ENCODE measurements at places on chromosomes 6 and 20.
A peak's percentile ranks its signal among the peaks of the same experiment; 100 is the strongest.

DNA sequence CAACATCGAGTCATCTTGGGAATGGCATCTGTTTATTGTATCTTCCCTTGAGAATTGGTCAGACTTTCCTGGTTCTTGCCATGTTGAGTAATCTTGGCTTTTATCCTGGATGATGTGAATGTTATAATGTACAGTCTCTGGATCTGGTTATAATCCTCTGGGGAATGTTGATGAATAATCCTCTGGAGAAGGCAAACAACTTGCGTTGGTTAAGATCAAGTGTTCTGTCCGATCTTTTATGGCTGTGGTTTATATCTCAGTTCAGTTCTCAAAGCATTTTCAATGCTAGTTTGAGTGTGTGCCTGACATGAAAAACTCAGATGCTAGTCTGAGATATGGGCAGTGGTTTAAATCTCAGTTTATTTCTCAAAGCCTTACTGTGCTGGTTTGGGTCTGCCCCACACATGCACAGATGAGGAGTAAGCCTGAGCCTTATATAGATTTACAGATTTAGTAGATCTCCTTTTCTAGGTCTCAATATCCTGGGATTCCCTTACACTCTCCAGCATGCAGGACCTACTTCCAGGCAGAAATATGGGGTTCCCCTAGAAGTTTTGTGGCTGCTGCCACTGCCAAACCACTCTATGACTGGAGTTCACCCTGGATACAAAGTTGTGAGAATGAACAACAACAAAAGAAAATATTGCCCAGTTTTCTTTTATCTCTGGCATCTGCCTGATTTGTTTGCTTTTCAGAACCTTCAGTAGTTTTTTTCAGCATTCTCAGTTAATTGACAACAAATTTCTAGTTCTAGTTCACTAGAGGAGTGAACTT is 191.8 kb upstream of the MAN1A1 start:
- no peak for DNase-seq

DNA sequence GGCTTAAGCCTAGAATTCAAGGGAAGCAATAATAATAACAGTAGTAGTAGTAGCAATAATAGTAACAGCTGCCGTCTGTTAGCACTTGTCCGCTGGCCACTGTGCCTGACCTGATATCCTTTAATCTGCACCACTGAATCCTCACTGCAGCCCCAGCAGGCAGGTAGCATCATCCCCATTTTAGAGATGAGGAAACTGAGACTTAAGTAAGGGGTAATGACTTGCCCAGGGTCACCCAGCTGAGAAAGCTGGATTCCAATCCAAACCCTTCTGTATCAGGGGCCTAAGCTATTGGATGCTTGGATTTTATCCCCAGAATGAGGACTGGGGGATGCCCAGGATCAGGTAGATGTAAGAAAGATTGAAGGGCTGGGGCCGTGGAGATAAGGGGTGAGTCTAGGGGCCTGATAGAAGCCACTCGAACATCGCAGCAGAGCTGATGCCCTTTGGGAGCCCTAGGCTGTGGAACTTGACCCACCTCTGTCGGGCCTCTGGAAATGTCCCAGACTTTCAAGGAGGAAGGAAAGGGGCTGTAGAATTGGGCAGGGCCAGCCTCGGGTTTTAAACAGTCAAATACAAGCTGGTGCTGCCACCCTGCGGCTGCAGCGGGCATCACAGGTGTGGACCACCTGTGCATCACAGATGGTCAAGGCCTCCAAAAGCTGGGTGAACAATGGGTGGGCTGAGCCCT is 102.1 kb upstream of the MYL9 start:
- DNase-seq = peak; percentile 38

GRCh38 chr6:12585497-12585958 is 131.0 kb upstream of the PHACTR1 start:
- DNase-seq = no peak

DNA sequence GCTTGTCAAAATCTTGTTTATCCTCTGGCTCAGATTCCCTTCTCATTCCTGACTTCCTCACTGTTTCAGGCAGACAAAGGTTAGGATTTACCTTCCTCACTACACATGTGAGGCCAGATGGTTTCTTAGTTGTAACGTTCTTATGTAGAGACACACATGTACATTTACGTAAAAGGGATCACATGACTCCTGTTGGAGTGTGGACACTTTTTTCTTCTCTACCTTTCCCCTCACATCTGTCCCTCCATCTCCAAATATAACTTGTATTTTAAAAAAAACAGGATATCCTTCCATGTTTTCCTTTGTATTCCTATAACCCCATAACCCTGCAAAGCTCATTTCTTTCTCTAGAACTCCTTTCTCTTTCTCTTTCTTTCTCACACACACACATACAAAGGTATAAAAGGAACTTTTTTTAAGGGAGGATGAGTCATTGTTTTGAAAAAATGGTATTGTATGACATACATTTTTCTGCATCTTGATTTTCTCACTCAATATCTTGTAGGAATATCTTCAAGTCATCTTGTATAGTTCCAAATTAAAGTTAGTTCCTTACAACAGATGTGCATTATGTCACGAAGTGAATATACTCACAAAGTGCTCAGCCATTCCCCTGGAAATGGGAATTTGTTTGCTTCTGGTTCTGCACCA is 78.2 kb upstream of the SULF2 start:
- no peak for DNase-seq

DNA sequence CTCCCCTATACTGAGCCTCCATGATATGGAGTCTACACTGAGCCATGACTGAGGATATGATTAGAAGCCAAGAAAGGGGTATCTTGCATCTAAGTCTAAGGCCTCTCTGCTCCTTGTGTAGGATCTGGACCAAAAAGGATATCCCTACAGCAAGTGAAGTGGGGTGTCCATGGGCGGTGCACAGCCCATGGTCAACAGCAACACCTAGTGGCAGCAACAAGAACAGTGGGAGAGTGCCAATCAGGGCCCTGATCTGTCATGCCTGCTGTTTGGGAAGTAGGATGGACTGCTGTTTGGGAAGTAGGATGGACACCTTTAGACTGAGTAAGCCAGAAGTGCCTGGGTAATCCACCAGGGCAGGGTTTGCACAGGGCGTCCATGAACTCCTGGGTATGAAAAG is 22.4 kb downstream of the PTGIS start:
- no peak for DNase-seq

- no peak for DNase-seq
Measured at GRCh38 chr6:41638002-41638934, at the start of gene MDFI. Gene MDFI, plus strand, starts transcription at chr6:41638468. Its CDS starts 282 bp downstream, at chr6:41638750.

- no peak for DNase-seq
Measured at GRCh38 chr6:135577059-135577538, 79.6 kb upstream of the AHI1 start.

DNA sequence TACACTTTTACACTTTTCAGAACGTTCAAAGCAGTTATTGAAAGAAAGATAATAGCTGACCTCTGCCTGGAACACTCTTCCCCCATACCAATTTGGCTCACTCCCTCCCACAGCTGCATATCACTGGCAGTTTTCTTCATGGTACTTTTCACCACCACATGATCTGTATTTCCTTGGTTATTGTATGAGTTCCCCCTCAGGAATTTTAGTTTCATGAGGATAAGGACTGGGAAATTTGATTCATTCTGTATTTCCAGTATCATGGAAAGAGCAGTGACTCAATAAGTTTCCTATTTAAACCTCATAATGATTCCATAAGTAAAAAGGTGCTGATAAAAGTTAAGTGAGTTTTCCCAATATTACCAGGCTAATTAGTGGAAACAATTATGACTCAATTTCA is 16.0 kb downstream of the HTR1B start:
- no peak for DNase-seq

DNA sequence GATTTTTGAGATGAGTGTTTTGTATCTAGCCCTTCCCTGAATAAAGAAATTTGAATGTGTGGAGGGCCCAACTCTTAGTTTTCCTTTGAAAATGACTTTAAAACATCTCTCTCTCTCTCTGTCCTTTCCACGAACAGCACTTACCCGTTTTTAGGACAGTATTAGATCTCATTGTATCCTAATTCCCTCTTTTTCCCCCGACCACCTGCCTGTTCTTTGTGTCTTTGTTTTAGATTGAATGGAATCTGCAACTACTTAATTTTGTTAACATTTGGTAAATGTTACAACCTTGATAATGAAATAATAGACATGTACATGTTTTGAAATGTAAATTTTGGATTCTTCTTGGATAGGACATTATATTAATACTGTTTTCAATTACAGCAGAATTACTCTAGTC is 3.1 kb downstream of the DSP start:
- no peak for DNase-seq

DNA sequence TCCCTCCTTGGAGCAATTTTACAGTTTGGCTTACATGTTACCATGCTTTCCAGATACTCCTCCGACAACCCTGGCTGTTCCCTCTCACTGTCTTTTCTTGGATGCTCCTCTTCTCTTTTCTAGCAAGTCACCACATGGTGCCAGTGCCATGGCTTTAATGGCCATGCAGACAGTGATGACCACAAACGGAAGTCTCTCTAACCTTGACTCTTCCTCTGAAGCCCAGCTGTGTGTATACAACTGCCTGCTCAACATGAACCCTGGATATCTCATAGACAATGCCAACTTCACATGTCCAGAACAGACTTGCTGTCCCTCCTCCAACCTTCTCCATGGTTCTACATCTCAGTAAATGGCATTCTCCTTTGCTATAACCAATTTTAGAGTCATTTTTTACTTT is 49.8 kb upstream of the NEDD9 start:
- DNase-seq = no peak

DNA sequence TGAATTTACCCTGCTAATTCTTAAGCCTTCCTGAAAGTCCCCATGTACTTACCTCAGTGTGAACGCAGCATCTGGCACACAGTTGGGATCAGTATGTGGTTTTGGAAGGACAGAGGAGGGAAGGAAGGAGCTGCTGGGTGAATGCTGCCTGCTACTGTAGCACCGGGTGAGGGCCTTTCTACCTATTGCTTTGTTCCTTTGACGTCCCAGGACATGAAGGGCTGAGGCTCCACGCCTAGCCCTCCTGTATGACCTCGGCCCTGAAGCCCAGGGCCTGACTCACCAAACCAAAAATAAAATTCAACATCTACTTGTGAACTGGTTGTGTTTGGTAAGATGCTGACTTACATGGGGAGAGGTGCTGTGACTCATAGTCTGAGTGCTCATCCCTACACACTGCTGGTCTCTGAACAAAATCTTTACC is 51.1 kb downstream of the ARID1B start:
- DNase-seq = peak; percentile 41

GRCh38 chr6:83480470-83480869 is 31.9 kb upstream of the PRSS35 start:
- no peak for DNase-seq

- no peak for DNase-seq
Measured at GRCh38 chr20:755941-756340, 12.4 kb downstream of the SLC52A3 start.

DNA sequence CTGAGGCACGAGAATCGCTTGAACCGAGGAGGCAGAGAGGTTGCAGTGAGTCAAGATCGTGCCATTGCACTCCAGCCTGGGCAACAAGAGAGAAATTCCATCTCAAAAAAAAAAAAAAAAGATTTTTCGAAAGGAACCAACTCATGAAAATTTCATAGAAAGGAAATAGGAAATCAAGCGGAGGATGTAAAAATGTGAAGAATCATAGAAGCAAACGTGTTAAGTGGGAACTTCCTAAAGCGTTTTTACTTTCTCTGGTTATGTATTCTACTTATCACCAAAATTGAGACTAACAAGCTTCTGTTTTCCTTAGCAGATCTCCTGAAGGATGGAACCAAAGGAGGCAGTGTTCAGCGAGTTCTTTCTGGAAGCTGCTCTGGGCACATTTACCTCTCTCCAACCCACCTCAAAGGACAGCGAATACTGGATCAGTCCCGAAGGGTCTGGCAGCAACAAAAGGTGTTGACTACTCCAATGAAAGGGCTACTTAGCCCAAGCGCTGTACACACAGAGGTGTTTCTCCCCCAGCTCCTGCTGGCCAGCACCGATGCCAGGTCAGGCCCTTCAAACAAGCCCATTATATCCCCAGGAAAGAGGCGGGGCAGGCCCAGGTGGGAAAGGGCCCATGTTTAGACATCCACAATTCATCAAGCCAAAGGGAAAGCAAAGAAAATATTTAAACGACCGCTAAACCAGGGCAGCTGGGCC is 327.5 kb upstream of the JARID2 start:
- no peak for DNase-seq

DNA sequence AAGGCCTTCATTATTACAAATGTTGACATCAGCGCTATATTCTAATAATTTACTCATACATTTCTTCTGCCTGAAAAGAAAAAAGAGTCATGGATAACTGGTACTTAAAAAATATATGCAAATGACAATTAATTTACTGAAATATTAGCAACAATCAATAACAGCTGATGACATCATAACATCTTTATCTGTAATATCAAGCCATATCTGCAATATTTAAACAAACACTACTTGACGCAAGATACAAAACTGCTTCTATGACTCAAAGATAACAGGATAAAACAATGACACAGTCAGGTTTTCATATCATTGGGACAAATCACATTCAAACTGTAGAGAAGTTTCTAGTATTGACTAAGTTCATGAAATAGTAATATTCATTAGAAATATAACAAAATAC is 16.5 kb downstream of the HACE1 start:
- DNase-seq = no peak

GRCh38 chr20:1509237-1509636 is 18.0 kb upstream of the SIRPB2 start:
- peak; percentile 71 for DNase-seq

GRCh38 chr6:105966481-105966880 is 119.7 kb upstream of the PRDM1 start:
- no peak for DNase-seq

GRCh38 chr6:53866226-53866625 is 71.4 kb downstream of the LRRC1 start:
- no peak for DNase-seq

DNA sequence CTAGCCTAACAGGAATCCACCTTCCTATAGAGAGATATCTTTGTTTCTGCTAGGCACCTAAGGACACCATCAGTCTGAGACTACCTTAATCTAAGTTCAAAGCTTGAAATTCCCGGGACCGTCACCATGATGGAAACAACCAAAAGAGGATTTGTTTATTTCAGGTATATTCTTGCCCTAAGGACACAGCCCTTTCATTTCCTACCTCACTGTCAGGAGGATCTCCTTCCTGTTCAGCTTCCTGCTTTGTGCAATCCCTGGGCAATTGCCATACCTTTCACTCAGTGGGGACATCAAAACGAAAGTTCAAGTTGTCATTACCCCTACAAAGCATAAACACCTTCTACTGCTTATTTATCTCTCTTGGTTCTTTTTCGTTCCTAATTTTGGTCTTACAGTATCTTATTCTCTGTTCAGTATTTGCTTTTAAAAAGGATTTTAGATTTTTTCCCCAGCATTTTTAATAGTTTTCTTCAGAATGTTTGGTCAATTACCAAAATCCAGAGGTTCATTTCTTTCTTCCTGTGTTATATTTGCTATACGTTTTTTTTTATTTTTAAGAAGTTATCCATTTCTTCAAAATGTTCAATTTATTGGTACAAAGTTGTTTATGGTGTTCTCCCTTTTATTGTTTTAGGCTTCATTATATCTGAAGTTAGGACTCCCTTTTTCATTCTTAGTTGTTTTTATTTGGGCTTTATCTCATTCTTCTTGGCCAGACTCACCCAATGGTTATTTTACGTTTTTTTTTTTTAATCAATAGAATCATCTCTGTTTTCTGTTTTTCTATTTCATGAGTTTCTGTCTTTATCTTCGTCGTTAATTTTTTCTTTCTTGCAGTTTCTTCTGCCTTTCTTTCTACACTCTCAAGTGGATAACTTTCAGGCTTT is 13.0 kb upstream of the TBPL1 start:
- no peak for DNase-seq

GRCh38 chr6:10331334-10331968 is 83.4 kb downstream of the TFAP2A start:
- no peak for DNase-seq

- DNase-seq = peak; percentile 54
Measured at GRCh38 chr6:37679539-37680476, 17.9 kb downstream of the MDGA1 start.

- DNase-seq = no peak
Measured at GRCh38 chr6:51740658-51741057, 346.8 kb downstream of the PKHD1 start.

All from inflammatory macrophage (primary cell).